ENCODE measurements at places on chromosomes 3 and 15. TPM values are rescaled to one million over a fixed set of nuclear protein-coding genes. Genes with fewer than 3 reads are reported as not detected.
A peak's percentile ranks its signal among the peaks of the same experiment; 100 is the strongest.

DNA sequence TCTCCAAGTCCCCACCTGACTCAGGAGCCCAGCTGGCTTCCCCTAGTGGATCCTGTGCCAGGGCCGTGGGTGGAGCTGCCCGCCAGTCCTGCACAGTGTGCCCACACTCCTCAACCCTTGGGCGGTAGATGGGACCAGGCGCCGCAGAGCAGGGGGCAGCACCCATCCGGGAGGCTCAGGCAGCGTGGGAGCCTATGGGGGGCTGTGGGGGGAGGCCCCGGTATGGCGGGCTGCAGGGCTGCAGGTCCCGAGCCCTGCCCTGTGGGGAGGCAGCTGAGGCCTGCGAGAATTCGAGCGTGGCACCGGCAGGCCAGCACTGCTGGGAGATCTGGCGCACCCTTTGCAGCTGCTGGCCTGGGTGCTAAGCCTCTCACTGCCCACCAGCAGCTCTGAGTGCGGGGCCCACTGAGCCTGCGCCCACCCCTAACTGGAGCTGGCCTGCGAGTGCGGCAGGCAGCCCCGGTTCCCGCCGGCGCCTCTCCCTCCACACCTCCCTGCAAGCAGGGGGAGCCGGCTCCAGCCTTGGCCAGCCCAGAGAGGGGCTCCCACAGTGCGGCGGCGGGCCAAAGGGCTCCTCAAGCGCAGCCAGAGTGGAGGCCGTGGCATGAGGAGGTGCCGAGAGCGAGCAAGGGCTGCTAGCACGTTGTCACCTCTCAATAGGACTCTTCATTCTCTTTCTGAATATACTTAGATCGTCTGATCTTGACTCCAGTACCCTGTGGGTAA is 64.0 kb downstream of the TMEM212 start:
- DNase-seq, result no peak

GRCh38 chr3:99541181-99541580 is 97.2 kb upstream of the COL8A1 start:
- no peak for DNase-seq

The CEMIP gene
- 131 TPM for total RNA-seq

- no peak for DNase-seq
Measured at GRCh38 chr3:158761350-158761749, 29.1 kb upstream of the RARRES1 start.

GRCh38 chr15:40906991-40907802 is 12.9 kb downstream of the VPS18 start:
- peak; percentile 21 for DNase-seq

The SHISA5 gene
- total RNA-seq, result 121 TPM

DNA sequence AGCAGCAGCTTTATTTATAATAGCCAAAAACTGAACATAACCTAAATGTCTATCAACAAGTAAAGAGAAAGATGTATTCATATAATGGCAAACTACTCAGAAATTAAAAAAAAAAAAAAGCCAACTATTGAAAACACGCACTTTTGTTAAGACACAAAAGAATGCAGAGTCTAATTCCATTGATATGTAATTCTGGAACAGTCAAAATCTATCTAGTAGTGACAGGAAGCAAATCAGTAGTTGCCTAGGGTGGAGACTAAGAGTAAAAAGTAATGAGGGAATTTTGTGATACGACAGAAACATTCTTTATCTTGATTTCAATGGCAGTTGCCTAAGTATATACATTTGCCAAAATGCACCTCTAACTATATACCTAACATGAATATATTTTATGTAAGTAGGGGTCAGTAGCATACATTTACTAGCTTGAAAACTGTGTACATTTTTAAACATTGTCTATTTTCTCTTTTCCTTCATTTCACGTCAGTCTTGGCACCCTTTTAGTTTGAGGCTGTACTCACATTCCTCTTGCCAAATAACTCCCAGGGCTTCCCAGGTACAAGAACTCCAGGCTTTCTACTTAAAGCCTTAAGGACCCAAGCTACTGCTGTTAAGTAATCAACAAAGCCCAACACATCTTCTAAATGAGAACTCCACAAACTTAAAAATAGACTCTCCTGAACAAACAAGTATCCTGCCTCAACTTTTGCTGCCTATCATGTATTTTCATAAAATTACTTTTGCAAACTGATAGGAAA is 54.7 kb downstream of the ADAM10 start:
- DNase-seq, result no peak

DNA sequence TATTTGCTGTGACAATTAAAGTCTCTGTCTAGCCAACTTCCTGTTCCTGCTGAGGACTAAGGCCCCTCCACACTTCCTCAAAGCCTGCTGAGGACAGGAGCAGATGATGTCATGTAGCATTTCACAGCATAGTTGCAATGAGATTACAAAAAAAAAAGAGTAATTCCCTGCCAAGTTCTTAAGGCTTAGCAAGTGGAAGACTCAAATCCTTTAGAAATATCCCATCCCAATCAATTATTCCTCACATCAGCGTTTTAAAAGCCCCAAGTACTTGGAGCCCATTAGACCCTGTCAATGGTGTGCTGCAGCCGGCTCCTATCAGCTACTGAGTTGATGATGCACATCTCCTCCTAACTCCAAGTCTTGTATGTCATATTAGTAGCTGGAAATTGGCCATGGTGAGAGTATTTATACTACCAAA is 51.7 kb downstream of the TRANK1 start:
- peak; percentile 73 for DNase-seq

- no peak for DNase-seq
Measured at GRCh38 chr3:186949281-186949982, 19.1 kb downstream of the ST6GAL1 start.

The MORC1 gene
- not detected for total RNA-seq

DNA sequence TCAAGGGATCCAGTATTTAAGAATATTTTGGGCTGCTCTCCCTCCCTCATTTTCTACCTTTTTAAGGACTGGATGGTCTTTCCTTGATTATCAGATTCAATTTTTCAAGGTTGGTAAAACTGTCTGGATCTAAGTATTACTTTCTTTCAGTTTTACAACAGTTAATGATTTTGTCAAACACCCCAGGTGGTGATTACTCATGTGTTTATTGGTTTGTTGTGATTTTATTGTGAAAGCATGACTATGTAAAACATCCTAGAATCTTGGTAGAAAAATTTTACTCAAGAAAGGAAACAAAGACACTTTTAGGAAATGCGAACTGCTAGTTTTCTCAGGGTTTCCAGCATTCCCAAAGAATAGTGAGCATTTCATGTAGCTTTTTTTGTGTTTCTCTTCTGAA is 7.3 kb downstream of the GTF2E1 start:
- peak; percentile 55 for DNase-seq

GRCh38 chr3:143977341-143978262 is 6.0 kb downstream of the DIPK2A start:
- peak; percentile 55 for DNase-seq

DNA sequence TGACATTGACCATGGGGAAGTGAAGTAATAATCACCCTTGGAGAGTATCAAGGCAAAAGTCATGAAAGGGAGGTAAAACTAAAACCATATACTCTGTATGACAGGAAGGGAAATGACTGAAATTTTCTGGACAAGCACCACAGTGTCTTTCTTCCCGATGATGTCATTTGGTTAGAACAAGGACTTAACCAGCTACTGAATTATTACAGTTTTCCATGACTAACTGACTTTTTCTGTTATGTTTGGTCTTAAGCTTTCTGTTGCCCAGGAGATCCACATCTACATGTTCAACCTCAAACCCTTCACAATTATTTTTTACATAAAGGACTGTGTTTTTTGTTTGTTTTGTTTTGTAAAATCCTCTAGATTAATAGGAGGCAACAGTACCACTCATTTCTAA is 191.9 kb upstream of the IL12A start:
- peak; percentile 59 for DNase-seq

DNA sequence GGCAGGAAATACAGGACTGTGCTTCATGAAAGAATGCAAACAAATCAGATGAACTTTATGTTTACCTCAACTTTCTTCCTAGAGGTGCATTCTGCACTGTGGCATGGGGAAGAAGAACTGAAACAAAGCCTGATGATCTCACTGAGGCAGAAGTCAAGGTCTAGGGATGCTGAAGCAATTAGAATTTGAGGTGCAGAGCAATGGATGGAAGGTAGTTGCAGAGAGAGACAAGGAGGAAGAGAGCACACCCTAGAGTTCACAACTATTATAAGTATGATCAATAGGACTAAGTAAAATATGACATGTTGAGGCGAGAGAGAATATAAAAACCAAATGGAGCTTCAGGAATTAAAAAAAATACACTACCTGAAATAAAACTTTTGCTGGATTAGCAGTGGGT is 420.1 kb downstream of the EDEM1 start:
- DNase-seq, result no peak

DNA sequence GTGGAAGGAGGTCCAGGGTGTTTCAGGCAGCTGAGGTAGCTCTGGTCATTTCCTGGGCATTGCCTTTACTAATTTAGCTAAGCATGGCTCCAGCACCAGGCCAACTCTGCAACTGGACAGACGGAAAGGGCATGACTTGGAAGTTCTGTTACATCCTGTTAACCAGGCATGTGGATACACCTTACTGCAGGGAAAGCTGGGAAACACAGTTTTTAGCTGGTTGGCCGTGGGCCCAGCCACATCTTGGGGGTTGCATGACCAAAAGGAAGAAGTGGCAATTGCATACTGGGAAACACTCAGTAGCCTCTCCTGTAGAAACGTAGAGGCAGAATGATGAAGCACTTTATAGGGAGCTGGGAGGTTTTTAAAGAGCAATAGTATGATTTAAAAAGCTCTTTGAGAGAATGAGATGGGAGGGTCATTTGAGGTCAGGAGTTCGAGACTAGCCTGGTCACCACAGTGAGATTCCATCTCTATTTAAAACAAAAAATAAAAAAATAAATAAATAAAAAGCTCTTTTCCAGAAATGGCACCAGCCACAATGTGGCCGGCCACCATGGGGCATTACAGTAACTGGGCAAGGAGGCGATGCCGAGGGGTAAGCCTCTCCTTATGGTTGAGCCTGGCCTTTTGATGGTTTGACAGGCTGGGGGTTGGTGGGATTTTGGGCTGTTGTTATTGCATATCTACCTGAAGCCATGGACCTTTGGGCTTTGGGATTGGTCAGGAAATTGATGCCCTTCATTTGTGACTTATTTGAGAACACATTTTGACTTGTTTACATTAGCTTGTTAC is 28.6 kb downstream of the TRAK1 start:
- DNase-seq, result no peak

The SLC22A14 gene
- total RNA-seq, result 0.86 TPM

DNA sequence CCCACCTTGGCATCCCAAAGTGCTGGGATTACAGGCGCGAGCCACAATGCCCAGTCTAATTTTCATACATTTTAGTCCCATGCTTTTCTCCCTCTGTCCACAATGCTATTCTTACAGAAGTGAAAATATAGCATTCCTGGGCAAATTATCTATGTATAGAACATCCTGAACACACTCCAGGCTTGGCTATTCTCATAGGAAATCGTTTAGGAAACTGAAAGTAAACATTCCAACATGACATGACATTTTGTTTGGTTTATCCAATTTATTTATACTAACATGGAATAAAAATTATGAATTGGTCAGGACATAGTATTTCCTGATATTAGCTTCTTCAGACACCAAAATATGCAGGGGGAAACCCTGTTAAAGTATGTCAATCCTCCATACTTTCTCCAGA is 52.6 kb downstream of the SYNM start:
- DNase-seq, result peak; percentile 35

The MUC4 gene
- total RNA-seq, result not detected

- no peak for DNase-seq
Measured at GRCh38 chr3:84439476-84439875, 519.3 kb upstream of the CADM2 start.

- DNase-seq, result no peak
Measured at GRCh38 chr15:68658641-68659358, 80.0 kb downstream of the CORO2B start.

DNA sequence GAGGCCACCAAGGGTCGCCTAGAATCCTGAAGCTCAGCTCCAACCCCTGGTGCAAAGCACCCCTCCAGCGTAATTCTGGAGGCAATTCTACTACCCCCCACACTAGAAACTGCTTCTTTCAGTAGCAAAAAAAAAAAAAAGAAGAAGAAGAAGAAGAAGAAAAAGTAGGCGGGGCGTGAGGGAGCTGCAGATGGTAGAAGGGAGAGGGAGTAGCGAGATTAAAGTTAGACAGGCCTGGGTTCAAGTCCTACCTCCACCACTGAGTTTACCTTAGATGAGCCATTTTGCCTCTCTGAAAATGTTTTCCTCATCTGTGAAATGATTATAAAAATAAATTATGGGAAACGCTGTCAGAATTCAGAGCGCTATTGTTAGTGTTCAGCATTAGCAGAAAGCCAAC is 913 bp downstream of the FAM174B start:
- no peak for DNase-seq
